Stimulated activated CD4-positive, alpha-beta T cell treated with anti-CD3 and anti-CD28 coated beads, TNF-alpha, amount 100 ng/mL, for 48 hours (primary cell): ENCODE measurements at places on chromosomes 11 and 22.

DNA sequence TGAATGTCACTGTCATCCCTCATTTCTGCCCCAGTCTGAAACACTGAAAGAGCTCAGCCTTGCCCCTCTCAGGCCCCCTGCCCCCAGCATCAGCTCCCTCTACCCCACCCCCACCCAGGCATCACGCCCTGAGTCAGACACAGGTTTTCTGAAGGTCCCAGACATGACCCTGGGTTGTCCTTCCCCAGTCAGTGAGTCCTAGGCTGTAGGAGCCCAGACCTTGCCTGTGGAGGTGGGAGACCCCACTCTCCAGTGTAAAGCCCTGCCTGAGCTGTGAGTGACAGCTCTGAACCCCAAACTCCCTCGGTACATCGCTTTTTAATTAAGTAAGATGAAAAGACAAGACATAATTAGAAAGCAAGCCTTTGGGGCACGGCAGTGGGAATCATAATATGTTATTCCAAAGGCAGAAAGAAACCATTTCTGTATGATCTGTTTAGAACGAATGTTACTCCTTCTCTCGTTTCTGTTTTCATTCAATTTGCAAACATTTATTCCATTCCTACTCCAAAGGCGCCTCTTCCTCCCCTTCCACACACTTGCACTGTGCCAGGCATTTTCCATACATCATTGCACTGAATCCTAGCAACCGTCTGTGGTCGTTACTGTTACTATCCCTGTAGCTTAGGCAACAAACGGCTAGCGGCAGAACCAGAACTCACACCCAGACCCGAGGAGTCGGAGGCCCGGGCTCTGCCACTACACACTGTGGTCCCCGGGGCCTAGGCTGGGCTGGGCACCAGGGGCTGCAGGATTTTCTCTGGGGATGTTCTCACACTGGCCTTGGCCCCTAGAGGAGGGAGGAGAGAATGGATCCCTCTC, 63.4 kb downstream of the CD6 start:
- no peak for DNase-seq

- no peak for DNase-seq
Measured at GRCh38 chr11:60116996-60117790, 28.7 kb downstream of the MS4A2 start.

DNA sequence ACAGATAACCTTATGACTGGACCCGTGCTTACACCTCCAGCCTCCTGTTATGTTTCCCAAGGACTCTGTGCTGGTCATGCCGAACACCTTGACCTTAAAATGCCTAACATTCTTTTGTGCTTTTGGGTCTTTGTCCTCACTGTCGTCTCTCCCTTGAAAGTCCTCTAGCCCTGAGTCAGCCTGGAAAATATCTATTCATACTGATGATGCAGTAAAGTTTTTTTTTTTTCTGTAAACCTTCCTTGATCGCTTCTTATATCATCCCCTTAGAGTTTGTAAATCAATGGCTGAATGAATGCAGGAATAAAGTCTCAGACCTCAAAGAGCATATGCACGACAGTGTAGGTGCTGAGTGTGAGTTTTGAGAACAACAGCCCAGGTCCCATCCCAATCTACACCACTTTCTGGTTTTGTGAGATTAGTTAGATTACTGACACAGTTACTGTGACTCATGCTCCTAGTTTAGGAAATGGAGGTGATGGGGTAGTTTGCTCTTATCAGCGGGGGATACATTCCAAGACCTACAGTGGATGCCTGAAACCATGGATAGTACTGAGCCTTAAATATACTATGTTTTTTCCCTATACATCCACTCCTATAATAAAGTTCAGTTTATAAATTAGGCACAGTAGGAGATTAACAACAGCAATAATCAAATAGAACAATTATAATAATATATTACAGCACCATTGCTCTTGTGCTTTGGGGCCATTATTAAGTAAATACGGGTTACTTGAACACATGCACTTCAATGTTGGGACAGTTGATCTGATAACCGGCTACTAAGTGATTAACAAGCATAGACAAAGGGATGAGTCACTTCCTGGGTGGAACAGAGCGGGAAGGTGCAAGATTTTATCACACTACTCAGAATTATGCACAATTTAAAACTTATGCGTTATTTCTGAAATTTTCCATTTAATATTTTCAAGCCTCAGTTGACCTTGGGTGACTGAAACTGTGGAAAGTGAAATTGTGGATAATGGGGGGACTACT, 8.6 kb downstream of the TCN1 start:
- DNase-seq = no peak

- DNase-seq = no peak
Measured at GRCh38 chr22:45323695-45324094, 14.0 kb downstream of the FAM118A start.

DNA sequence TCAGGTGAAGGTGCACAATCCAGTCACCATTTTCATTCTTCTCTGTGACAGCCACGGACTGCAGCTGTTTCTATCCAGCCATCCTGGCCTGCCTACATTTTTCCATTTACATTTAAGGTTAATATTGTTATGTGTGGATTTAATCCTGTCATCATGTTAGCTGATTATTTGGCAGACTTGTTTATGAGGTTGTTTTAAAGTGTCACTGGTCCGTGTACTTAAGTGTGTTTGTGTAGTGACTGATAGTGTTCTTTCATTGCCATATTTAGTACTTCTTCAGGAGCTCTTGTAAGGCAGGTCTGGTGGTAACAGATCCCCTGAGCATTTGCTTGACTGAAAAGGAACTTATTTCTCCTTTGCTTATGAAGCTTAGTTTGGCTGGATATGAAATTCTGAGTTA, 364.2 kb downstream of the JRKL start:
- DNase-seq = no peak

- DNase-seq = no peak
Measured at GRCh38 chr11:133902506-133902905, 54.3 kb downstream of the IGSF9B start.

- DNase-seq = no peak
Measured at GRCh38 chr11:954392-955153, 28.9 kb downstream of the AP2A2 start.

DNA sequence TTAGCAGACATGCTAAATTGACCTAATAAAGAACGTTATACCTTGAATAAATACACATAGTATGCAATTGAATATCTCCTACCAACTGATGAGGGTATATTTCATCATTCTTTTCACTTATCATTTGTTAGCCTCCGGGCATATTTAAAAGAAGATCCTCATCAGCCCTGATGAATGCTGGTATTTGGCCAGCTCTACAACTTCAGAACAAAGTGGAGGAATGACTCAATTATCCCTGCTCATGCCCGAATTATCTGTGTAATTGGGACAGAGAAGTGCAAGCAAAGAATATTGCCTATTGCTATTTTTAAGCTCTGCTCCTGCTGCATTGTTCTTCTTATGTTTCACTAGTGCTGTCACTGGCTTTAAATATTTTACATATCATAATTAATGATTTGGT, 622.1 kb downstream of the METTL15 start:
- DNase-seq = no peak

DNA sequence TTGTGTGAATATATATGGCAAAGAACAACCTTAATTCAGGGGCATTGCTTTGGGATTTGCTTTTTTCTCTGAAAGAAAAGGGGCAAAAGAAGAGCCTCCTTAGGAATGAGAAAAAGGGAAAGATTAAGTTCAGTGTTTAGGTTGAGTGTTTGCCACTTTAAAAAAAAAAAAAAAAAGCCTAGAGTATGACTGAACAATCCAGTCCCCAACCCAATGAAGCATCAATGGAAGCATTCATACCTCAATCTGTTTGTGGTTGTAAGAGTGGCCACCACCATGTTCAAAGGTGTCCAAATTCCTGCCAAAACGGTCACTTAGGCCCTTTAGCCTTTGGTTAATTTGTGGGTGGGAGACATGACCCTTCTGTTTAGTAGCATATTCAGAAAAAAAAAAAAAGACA, 260.6 kb downstream of the SOX6 start:
- DNase-seq = no peak

DNA sequence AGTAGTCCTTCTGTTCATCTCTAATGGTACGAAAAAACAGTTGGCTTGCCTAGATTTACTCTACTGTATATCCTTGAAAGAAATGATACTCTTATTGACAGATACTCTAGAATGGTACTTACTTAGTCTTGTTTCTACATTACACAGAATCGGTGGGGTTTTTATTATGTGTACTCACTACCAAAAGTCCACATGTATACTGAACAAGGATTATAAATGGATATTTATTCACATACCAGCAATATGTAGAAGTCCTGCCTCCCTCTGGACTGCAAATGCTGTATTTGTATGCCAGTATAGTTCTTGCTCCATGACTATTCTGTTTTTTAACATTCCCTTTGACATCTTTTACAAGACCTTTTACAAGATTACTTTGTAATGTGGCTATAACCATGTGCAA, 13.9 kb downstream of the PCF11 start:
- no peak for DNase-seq

- DNase-seq = no peak
Measured at GRCh38 chr11:8772571-8773519, 90.3 kb downstream of the RPL27A start.

DNA sequence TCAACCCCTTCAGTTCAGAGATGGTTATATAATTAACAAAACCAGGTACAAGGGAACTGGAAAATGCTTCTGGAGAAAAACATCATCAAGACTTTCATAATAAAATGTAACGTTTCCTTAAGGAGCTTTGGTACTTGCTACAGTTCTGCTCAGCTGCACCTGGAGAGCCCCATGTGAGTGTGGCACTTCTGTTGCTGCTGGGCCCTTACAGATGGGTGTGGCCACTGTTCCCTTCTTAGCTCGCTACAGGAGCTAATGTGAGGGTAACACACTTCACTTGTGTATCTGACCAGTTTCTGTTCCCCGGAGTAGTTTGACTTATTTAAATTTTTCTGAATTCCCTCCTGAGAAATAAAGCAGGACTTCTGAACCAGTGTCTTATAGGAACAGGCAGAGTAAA, 4.0 kb downstream of the POU2AF3 start:
- DNase-seq = no peak

DNA sequence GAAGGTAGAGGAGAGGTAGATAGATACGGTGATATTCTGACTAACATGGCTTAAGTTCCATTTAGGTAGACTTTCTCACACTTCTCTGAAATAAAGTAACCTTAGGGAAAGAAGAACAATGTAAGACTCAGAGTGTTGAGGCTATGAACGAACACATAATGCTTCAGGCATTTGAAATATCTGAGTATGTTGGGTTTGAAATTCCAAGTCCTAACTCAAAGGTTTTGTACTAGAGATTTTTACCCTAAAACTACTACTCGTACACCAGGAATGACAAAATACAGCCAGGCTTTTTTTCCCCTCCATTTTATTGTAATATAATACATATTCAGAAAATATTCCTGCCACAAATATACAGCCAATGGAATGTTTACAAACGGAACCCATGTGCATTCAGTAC, 592.6 kb downstream of the ETS1 start:
- no peak for DNase-seq

DNA sequence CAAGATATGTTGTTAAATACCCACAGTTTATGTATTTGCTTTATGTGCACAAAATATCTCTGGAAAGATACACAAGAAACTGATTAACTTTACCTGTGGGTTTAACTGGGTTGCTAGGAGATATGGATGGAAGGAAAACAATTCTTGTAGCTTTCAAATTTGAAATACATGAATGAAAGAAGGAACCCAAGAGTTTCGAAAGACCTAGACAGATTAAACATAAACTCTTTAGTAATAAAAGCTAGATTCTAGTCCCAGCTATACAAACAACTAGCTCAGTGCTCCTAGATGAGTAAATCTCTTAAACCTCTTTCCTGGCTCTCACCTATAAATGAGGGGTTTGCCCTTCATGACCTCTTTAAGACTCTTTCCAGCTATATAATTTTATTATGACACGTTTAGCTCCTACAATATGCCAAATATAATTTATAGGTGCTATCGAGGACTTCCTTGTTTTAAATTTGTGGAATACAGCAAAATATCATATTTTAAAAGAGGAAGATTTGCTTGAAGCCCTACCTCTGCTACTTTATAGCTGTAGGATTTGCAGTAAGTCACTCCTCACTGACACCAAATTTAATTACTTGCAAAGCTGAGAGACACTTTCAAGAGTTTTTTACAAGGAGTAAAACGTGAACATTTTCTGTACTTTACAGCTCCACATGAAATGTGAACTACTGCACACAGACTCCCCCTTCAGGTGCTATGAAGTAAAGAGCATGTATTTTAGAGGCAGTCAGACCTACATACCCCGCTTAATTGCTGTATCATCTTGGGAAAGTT, 50.7 kb downstream of the RRAS2 start:
- DNase-seq = no peak

- no peak for DNase-seq
Measured at GRCh38 chr11:35265755-35266454, 126.9 kb downstream of the CD44 start.

DNA sequence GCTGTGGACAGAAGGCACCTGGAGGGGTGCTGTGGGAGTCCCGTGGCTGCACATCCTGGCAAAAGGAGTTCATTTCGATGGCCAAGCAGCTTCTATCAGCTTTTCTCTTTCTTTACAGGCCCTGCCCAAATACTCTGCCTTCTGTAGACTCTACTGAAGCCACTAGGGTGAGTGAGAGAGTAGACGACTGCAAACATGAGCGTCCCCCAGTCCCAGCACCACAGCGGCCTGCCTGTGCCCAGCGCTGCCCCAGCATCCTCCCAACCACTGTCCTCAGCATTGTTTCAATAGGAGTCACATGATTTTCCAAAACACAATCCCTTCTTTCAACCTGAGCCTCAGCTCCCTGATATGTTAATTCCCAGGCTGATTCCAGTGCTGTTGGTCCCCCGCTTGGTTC, 110.0 kb downstream of the KIRREL3 start:
- no peak for DNase-seq

GRCh38 chr11:65366340-65366773, 11.8 kb downstream of the TIGD3 start:
- no peak for DNase-seq

- no peak for DNase-seq
Measured at GRCh38 chr22:48256776-48257684, 1494.6 kb downstream of the TBC1D22A start.

DNA sequence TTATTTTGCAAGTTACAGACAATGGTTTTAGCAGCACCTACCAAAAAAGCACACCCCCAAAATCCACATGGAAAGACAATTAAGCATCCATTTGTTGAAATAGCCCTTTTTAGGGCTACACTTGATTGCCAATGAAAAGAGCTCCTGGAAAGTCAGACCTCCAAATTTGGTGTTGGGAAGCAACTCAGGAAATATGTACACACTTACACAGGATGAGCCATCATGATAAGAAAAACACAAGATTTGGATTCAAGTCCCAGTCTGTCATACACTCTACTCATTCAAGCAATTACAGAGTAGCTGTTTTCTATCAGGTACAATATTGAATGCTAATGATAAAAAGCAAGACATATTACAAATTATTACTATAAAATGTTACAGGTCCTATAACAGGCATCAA, 31.5 kb downstream of the FAM168A start:
- no peak for DNase-seq

GRCh38 chr22:40757071-40757470, 62.1 kb downstream of the SLC25A17 start:
- DNase-seq = no peak
